ENCODE measurements at places on chromosomes 5 and 9.

- DNase-seq: no peak
These were observed 142.6 kb downstream of the MED10 start for GRCh38 chr5:6235726-6236125.

DNA sequence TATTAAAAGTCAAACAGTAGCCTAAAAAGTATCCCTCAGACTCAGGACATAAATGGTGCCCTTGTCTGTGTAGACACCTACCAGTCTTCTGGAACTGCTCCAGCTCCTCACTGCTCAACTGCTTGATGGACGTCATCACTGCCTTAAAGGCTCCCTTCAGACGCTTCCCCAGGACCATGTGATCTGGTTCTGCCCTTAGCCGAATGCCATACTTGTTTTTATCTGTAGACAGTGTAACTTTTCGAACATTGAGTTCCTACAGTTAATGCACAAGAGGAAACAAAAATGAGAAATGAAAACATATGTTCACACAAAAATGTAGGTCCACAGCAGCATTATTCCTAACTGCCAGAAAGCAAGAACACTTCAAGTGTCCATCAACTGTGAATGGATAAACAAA is 46.2 kb downstream of the IARS1 start:
- no peak for DNase-seq

DNA sequence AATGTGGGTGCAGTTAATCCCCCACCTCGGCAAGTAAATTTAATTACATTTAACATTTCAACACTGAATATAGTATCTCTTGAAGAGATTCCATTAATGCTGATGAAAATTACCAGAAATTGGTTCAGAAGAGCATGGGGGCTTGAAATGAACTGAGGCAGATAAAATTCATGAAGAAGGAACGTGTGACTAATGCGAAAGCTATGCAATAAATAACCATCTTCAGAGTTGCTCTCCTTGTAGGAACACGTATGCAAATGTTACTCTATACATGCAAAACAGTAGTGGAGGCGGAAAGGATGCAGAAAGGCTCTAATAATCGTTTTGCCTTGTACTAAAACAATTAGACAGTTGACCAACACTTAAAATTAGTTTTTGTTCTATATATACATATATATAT is 320.2 kb downstream of the CTNND2 start:
- DNase-seq: no peak

- DNase-seq: no peak
These were observed 45.3 kb downstream of the SMARCA2 start for GRCh38 chr9:2060424-2060823.

DNA sequence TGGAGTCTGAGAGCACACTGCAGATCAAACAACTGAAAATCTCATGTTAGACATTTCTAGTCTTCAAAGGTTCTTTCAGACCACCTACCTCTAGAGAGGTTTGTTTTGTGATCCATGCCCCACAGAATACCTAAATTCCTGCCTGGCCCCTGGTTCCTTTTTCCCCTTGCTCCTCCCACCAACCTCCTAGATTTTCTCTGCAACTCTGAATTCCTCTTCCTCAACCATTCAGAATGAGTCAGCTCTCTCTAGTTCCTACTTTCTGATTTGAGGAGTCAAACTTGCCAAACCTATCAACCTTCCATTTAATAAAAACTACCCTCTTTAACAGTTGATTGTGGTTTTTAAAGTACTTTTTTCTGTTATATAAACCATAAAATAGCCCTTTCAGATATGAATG is 83.2 kb upstream of the ZNF462 start:
- no peak for DNase-seq

Data from activated CD8-positive, alpha-beta memory T cell treated with anti-CD3 and anti-CD28 coated beads, Interleukin-2, amount 50 U/mL, for 4 hours (primary cell).